Effector memory CD8-positive, alpha-beta T cell (primary cell): ENCODE measurements at places on chromosomes 12 and 14.

DNA sequence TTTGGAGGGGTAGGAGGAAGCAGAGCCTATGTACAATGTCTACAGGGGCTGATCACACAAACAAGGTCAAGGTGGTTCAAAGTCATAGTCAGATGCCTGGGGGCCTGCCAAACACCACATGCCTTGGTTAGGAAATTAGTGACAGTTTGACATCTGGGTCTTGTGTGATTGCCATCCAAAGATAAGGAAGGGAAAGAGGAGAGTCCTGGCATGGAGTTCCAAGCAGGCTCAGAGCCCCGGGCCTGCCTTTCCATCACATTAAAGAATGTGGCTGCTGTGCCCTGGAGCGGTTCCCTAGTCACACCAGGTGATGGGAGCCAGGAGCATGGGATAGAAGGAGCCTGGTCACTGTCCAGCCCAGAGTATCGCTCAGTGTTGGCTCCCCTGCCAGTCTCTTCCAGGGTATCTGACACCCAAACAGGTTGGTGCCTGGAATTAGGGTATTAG, 53.6 kb upstream of the BCL2L14 start:
- H3K4me1 ChIP-seq: peaks cover 12% of the 10 kb centered on the region
- H3K36me3 ChIP-seq: no peaks in the 10 kb centered on the region
- peak overlapping the region; percentile 1 for H3K27ac ChIP-seq

GRCh38 chr14:103725001-103725682, 9.5 kb downstream of the ZFYVE21 start:
- H3K27ac ChIP-seq: no peak overlapping the region
- no peak for DNase-seq

GRCh38 chr14:77804592-77804991, 4.7 kb downstream of the ADCK1 start:
- DNase-seq: no peak
- H3K27me3 ChIP-seq: no peaks in the 10 kb centered on the region
- no peak overlapping the region for H3K4me3 ChIP-seq

- H3K27ac ChIP-seq: no peak overlapping the region
- DNase-seq: no peak
These were observed 146.4 kb upstream of the LMNTD1 start for GRCh38 chr12:25699454-25699853.

DNA sequence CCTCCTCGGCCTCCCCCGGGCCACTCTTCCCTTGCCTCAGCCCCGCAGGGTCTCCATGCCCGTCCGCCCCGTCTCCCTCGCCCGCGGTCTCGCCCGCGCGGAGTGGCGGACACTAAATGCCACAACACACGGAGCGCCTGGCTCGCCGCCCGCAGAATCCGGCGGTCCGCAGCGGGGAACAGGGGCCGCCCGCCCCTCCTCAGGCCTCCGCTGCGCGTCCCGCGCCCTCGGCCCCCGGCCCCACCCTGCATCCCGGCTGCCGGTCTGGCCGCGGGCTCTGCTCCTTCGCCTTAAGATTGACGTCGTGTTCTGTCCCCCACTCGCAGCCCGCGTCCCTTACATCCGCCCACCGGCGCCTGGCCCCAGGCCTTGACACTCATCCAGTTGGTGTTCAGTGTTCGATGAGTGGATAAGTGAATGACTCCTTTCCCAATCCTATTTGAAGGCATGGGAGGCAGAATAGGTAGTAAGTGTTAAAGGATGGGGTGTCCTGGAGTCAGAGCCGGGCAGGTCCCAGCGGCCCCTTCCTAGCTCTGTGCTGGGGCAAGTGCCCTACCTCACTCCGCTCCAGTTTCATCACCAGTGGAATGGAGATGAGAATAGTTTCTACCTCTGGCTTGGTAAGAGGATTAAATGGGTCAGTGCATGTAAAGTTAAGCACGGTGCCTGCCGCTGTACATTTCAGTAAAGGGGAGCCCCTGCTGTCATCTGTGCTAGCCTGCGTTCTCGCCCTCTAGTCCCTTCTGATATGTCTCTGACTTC, 622 bp downstream of the TECPR2 start:
- no peaks in the 10 kb centered on the region for H3K27me3 ChIP-seq
- H3K4me1 ChIP-seq: peaks cover 22% of the 10 kb centered on the region
- DNase-seq: peak; percentile 12
- peaks cover 19% of the 10 kb centered on the region for H3K36me3 ChIP-seq
- no peak overlapping the region for H3K4me3 ChIP-seq
- H3K27ac ChIP-seq: peak overlapping the region; percentile 89

DNA sequence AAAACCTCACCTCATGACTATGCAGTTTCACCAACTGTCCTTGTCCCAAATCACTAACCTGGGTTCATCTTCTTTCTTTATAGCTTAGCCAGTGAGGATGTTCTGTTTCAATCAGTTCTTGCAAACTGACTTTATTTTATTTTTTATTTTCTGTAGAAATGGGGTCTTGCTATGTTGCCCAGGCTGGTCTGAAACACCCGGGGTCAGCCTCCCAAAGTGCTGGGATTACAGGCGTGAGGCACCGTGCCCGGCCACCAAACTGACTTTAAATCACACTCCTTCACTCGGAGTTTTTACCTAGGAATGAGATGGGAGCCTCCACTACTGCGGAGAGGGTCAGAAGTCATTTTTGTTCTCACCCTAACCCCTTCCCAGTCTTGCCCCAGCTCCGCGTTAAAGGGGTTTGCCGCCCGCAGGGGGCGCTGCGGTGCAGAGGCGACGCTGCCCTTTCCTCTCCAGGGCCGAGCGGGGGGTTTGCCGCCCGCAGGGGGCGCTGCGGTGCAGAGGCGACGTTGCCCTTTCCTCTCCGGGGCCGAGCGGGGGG, 7.0 kb upstream of the B4GALNT3 start:
- no peak overlapping the region for H3K4me3 ChIP-seq
- peaks cover 8% of the 10 kb centered on the region for H3K36me3 ChIP-seq
- peaks cover 12% of the 10 kb centered on the region for H3K4me1 ChIP-seq

GRCh38 chr12:43841253-43841652, 5.4 kb downstream of the TMEM117 start:
- no peak overlapping the region for H3K4me3 ChIP-seq
- no peak for DNase-seq

DNA sequence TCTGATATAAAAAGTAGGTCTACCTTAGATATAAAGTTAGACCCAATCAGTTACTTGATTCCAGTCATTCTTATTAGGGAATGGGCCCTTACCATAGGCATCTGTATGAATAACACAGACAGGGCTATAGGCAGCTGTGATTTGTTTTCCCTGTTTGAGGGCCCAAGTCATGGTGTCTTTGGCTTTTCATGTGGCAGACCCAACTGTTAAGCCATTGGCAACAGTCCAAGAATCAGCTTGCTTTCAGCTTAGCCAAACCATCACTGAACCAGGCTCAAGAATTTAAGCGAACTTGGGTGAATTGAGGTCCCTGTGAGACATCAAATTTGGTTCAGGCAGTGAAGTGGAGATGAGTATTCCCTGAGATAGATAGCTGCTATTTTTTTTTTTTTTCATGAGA, 111.2 kb downstream of the LRRIQ1 start:
- no peak for DNase-seq
- no peak overlapping the region for H3K27ac ChIP-seq
- no peaks in the 10 kb centered on the region for H3K27me3 ChIP-seq

GRCh38 chr12:94962670-94963069, 40.8 kb downstream of the NDUFA12 start:
- H3K4me1 ChIP-seq: no peaks in the 10 kb centered on the region
- DNase-seq: no peak
- H3K27ac ChIP-seq: no peak overlapping the region
- peaks cover under 1% of the 10 kb centered on the region for H3K36me3 ChIP-seq
- peaks cover 6% of the 10 kb centered on the region for H3K27me3 ChIP-seq
- H3K4me3 ChIP-seq: no peak overlapping the region

DNA sequence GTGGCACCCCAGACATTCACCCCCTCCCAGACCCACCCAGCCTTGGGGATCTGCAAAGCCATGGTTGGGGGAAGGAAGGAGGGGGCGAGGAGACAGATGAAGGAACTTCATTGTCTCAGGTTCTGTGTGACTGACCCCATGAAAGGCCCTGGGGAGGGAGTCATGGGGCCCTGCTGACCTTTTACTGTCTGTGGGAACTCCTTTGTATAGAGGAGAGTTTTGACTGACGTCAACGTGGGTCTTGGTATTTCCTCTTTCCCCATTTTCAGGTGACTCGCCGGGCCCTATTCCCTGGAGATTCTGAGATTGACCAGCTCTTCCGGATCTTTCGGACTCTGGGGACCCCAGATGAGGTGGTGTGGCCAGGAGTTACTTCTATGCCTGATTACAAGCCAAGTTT, 3.1 kb upstream of the RAB5B start:
- peaks cover 29% of the 10 kb centered on the region for H3K4me1 ChIP-seq
- peaks cover 2% of the 10 kb centered on the region for H3K36me3 ChIP-seq
- no peak for DNase-seq
- H3K27ac ChIP-seq: no peak overlapping the region
- no peaks in the 10 kb centered on the region for H3K27me3 ChIP-seq

GRCh38 chr12:104455578-104456416, 951 bp upstream of the CHST11 start:
- peak overlapping the region; percentile 91 for H3K27ac ChIP-seq
- peak overlapping the region; percentile 93 for H3K4me3 ChIP-seq
- no peaks in the 10 kb centered on the region for H3K27me3 ChIP-seq
- DNase-seq: no peak

DNA sequence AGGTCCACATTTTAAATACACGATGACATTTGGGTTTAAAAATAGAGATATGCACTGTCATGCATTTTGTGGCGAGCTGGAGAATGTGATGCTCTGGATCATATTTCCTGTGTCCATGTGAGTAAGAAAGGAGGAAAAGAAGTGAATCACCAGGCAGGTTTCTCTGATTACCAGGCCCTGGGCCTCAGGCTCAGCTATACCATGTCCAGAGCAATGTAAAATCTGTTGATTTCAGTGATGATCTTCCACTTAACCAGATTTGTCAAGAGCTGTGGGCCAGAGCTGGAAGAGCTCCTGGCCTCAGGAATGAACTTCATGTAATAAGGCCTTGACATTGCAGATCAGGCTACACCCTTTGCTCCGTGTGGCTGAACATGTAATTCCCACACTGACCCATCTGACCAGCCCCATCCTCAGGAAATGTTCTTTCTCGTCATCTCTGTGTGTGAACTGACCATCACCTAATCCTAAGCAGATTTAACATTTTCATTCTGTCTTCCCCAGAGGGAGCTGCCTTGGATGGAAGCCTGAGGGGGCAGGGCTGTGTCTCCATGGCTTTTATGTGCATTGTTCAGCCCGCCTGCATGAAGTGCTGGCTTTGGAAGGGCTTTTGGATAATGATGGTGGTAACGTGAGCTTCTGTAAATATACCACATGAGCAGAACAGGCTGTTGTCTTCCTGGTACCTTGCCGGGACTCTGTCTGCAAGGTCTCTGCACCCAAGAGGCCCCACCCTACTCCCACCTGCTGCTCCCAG, 54.5 kb downstream of the CRACR2A start:
- no peaks in the 10 kb centered on the region for H3K27me3 ChIP-seq
- H3K36me3 ChIP-seq: peaks cover 14% of the 10 kb centered on the region
- DNase-seq: no peak
- H3K4me1 ChIP-seq: peaks cover 9% of the 10 kb centered on the region

- no peaks in the 10 kb centered on the region for H3K27me3 ChIP-seq
- peaks cover 84% of the 10 kb centered on the region for H3K36me3 ChIP-seq
- H3K4me1 ChIP-seq: peaks cover 1% of the 10 kb centered on the region
- no peak overlapping the region for H3K4me3 ChIP-seq
- H3K27ac ChIP-seq: peak overlapping the region; percentile 76
- no peak for DNase-seq
These were observed 9.2 kb upstream of the PNMA1 start for GRCh38 chr14:73723406-73723796.

DNA sequence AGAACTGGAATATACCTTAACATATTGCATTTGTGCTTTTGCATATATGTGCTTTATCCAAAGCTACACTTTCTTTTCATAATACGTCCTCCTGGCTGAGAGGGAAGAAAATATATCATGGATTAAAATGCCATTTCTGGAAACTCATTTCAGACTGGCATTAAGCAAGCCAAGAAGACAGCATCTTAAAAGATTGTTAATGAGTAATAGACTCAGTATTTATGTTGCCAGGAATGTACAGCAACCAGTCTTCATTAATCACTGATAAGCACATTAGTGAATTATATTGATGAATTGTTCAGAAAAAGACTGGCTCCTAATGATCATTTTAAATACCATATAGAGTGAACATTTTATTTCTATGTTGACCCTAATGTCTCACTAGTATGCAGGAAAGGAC, 134.9 kb upstream of the IFNG-AS1 start:
- H3K27me3 ChIP-seq: peaks cover 8% of the 10 kb centered on the region
- no peak overlapping the region for H3K27ac ChIP-seq
- H3K4me1 ChIP-seq: no peaks in the 10 kb centered on the region
- H3K36me3 ChIP-seq: no peaks in the 10 kb centered on the region

DNA sequence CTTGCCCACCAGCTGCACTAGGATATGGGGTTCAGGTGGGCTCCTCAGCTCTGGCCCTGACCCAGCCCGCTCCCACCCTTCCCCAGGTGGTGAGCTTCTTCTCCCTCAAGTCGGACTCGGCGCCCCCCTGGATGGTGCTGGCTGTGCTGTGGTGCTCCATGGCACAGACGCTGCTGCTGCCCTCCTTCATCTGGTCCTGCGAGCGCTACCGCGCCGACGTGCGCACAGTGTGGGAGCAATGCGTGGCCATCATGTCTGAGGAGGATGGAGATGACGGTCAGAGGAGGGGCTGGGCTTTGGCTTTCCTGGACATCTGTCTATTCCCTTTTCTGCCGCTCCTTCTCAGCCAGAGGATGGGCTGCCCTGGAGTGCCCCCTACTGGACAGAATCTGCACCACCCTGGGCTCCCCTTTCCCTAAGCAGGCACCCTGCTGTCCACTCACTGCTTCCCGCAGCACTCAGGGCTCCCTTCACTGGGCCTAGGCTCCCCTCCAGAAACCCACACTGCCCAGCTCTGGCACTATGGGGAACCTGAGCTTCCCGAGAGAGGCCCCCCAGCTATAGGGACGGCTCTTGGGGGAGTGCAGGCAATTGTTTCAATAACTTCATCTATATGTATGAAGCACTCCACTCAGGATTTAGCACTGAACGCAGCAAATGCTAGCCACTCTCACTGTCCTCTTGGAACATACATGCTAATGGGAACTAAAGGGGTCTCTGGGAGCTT, 2.6 kb upstream of the P3H3 start:
- H3K4me1 ChIP-seq: peaks cover 34% of the 10 kb centered on the region
- H3K27ac ChIP-seq: no peak overlapping the region
- peaks cover 5% of the 10 kb centered on the region for H3K36me3 ChIP-seq
- DNase-seq: peak; percentile 80
- H3K27me3 ChIP-seq: peaks cover 79% of the 10 kb centered on the region

GRCh38 chr12:99427104-99427503, 220.4 kb upstream of the GARIN6 start:
- no peak for DNase-seq
- H3K4me3 ChIP-seq: no peak overlapping the region
- no peaks in the 10 kb centered on the region for H3K27me3 ChIP-seq
- no peak overlapping the region for H3K27ac ChIP-seq
- H3K4me1 ChIP-seq: no peaks in the 10 kb centered on the region
